ENCODE measurements at places on chromosomes 3 and 15.
A peak's percentile ranks its signal among the peaks of the same experiment; 100 is the strongest.

- DNase-seq = no peak
Observed at GRCh38 chr3:111605493-111605892, 10.3 kb upstream of the ZBED2 start.

DNA sequence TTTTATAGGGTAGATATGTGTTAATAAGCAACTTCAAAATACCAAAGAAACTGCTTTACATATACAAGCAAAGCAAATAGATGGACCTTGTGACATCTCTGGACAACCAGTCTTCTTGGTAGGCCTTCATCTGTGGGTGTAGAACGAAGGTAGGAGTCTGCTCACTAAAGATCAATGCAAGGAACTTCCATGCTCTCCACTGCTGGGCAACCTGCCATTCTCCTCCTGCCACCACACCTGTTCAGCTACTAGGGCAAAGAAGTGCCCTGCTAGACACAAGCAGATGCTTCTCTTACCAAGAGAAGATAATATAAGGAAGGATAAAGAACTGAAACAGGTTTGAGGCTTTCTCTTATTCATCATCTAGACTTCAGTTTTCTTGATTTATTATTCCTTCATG lies 12.6 kb downstream of the PPARG start:
- no peak for DNase-seq

DNA sequence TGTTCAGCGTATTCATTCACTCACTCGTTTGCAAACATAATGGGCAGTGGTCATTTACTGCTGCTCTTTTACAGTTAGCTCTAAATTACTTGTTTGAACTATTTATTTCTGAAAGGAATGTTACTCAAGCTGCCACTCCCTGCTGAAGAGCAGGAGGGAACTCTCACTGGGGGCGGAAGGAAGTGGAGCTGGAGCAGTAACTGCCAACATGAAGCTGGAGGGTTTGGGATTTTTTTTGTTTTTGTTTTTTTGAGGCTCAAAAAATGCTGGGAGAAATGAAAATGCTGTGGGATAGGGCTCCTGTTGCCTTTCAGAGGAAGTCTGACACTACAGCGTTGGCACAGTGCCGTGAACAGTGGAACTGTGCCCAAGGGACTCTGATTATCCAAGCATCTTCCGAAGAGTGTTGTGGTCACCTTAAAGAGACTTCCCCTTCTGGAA lies 44.1 kb downstream of the SENP2 start:
- no peak for DNase-seq

GRCh38 chr15:30992249-30992864 lies 929 bp upstream of the MTMR10 start:
- no peak for DNase-seq

GRCh38 chr3:150035910-150036612 lies 65.4 kb upstream of the PFN2 start:
- no peak for DNase-seq

GRCh38 chr3:134427400-134428111 lies 53.3 kb upstream of the AMOTL2 start:
- DNase-seq = no peak

GRCh38 chr15:49383266-49383665 lies 39.8 kb upstream of the FGF7 start:
- no peak for DNase-seq

DNA sequence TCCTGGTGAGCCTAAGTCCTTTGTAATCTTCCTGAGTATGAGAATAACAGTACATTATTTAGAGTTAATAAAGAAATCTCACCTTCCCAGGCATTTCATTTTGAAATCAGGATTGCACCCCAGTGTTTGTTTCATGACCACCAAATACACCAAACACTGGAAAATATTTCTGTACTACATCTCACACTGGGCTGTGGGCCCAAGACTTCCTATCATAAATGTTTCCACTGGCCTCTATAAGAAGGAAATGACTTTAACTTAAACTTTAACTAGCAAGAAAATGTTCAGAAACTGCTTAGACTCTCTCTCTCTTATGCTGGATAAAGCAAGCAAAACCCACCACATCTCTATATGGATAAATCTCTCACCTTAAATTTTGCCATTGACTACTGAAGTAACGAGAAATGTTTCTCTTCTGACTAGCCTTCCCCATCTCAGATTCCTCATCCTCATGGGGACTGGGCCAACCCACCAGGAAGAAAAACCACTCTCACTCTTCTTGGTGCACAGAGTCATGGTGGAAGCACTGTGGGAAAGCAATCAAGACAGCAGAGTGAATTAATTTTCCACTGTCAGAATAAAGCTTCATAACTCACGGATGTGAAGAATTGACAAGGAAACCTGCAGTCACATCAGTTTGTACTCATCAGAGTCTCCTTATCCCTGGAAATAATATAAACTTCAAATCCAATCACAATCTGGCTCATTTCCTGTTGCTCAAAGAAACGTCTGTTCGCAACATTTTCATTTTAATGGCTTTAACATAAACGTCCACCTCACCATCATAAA lies 859.6 kb downstream of the EPHA3 start:
- no peak for DNase-seq

GRCh38 chr15:52193791-52194190 lies 2.6 kb upstream of the GNB5 start:
- DNase-seq = no peak

- DNase-seq = no peak
Observed at GRCh38 chr3:170056710-170057454, 19.1 kb downstream of the GPR160 start.

DNA sequence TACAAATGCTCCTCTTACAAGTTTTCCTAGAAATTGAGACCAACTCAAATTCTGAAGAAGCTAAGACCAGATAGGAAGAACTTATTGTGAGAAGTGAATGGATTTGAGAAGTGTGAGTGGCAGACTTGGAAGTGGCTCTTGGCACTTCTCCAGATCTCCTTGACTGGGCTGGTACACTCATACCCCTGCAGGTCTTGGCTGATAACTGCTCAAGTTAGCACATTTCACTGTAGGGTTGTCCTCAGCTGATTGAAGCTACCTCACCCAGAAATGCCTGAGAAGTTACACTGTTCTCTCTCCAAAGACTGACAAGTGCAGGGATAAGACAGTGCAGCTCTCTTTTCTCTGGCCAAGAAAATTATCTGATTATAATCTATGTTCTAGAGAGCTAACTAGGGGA lies 16.5 kb upstream of the CLDN1 start:
- DNase-seq = no peak

DNA sequence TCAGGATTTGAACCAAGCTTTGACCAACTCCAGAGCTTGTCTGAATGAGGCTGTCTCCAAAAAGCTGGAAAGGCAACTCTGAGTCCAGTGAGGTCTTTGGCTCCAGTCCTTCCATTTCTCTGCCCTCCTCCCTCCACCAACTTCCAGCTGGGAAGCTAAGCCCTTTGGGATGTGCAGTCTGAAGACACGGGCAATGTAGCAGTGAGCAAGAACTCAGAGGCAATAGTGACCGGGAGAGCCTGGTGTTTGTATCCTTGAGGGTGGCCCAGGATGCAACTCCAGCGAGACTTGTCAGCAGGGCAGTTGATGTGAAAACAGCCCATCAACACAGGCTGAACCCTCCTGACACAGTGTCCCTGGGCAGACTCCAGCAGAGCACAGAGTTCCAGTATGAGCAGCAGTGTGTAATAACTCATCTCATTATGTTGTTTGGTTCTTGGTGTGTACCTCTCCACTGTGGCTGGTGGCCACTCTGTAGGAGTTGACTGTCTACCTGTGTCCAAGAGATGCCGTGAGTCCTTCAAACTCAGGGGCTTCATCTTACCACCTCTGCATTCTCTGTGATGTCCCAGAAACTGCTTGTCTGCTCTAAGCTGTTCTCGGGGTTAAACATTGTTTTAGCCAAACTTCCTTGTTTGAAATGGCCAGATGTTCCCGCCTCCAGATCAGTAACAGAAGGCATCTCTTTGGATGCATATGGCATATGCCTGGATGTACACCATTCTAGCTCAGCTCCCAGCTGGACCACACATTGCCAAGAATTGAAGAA lies 6.6 kb downstream of the CDCP1 start:
- no peak for DNase-seq

GRCh38 chr15:38196076-38196475 lies 56.6 kb upstream of the SPRED1 start:
- DNase-seq = no peak

GRCh38 chr15:78420220-78420619 lies 17.8 kb upstream of the IREB2 start:
- no peak for DNase-seq

DNA sequence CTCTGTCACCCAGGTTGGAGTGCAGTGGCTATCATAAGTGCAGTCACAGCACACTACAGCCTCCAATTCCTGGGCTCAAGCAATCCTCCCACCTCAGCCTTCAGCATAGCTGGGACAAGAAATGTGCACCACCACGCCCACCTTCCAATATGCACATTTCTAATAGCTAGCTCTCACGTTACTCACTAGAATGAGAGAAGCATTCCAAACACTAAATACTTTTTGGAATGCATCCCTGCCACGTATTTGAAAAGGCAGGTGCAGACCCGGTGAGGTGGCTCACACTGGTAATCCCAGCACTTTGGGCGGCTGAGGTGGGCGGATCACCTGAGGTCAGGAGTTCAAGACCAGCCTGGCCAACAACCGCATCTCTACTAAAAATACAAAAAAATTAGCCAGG lies 7.6 kb upstream of the TCF12 start:
- no peak for DNase-seq

DNA sequence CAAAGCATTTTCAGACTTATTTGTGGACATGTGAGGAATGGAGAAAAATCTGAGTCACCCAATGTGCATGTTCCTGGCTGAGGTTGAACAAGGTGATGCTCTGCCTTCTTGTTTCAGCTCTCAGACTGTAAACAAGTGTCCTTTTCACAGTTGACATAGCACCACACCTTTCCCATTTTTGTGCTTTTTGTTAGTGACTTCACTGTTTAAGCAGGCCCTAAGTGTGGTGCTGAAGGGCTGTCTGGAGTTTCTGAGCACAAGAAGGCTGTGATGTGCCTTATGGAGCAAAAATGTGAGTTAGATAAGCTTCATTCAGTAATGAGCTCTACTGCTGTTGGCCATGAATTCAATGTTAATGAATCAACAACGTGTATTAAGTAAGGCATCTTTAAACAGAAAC lies 20.4 kb downstream of the ABI3BP start:
- DNase-seq = no peak

- no peak for DNase-seq
Observed at GRCh38 chr3:169295912-169296570, 367.5 kb downstream of the MECOM start.

- DNase-seq = no peak
Observed at GRCh38 chr3:66442254-66443117, 58.3 kb downstream of the LRIG1 start.

DNA sequence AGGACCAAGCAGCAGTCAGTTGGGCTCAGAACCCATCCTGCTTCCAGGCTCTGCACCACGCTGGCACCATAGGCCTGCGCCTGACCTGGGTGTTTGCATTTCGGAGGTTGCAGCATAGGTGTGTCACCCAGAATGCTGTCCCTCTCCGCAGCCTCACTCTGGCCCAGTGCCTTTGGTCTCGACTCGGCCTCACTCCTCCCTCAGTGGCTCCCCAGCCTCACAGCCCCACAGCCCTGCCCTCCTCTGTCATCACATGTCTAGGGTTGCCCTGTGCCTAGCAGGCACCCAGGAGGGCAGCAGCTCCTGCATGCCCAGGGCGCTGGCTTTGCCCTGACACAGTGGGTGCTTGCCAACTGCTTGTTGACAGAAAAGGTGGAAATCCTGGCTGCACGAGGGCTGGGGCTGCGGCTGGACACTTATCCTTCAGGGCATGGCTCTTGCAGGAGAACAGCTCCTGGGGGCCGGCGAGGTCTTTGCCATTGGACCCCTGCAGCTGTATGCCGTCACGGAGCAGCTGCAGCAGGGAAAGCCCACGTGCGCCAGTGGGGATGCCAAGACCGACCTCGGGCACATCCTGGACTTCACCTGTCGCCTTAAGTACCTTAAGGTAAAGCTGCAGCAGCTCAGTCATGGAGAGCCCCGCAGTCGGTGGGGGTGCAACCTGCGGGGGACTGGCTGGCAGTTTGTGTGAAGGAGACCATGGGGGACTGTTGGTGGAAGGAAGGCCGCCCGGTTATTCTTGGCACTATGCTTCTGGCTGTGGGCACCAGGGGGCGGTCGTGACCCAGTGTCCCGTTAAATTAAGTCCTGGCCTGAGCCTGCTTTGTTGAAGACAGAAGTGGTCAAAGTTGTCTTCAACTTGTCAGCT lies 16.2 kb downstream of the NISCH start:
- peak; percentile 22 for DNase-seq

DNA sequence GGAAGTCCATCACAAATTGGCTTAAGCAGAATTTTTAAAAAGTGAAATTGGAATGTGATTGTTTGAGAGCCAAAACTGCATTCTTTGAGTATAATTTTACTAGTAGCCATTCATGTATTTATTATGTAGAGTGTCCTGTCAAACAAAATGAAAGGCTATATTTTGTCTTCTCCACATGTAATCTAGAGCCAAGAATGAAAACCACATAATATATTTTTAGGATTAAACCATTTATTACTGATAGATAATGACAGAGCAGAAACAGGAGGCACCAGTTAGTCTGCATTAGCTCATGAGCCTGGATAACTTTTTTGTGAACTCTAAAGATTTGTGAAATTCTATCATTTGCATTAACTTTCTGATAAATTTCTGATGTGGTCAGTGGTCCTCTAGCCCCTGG lies 130.2 kb downstream of the FILIP1L start:
- no peak for DNase-seq

DNA sequence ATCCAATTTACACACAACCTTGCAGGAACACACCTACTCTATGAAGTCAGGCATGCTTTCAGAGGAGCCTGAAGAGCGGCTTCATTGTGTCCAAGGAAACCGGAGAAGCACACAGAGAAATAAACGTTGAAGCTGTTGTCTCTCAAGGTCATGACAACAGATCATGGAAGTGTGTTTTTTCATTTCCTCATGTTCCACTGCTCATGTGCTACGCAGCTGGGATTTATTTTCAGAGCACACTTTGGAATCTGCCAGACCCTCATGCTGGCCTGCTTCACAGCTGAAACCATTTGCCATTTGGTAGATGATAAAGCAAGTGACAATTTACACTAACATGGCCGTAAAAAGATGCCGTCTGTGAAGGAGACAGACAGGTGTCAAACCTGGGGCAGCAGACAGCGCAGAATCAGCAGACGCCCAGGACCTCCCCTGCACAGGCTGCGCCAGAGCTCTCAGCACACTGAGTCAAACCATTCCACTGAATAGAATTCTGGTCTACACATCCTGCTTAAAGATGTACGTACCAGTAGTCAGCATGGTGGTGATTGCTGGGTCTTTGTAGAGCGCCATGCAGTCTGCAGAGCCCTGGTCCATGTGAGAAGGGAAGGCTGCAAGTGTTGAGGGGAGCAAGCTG lies 99.3 kb downstream of the ARNT2 start:
- no peak for DNase-seq

GRCh38 chr3:170572665-170573253 lies 13.1 kb downstream of the SLC7A14 start:
- no peak for DNase-seq

GRCh38 chr3:158347966-158348365 lies 223.0 kb upstream of the MLF1 start:
- DNase-seq = no peak

GRCh38 chr15:58552505-58553364 lies 120.9 kb downstream of the LIPC start:
- DNase-seq = no peak

- DNase-seq = no peak
Observed at GRCh38 chr3:127413871-127414270, 126.0 kb upstream of the PRR20G start.

GRCh38 chr3:71549951-71550350 lies 33.6 kb downstream of the FOXP1 start:
- no peak for DNase-seq

Data from CD4-positive, alpha-beta T cell treated with Interleukin-2 at 100 ng/mL for 4 hours (primary cell).